Neural crest cell (in vitro differentiated cells): ENCODE measurements at places on chromosomes 11 and 22. TPM values are rescaled to one million over a fixed set of nuclear protein-coding genes. Genes with fewer than 3 reads are reported as not detected.

DNA sequence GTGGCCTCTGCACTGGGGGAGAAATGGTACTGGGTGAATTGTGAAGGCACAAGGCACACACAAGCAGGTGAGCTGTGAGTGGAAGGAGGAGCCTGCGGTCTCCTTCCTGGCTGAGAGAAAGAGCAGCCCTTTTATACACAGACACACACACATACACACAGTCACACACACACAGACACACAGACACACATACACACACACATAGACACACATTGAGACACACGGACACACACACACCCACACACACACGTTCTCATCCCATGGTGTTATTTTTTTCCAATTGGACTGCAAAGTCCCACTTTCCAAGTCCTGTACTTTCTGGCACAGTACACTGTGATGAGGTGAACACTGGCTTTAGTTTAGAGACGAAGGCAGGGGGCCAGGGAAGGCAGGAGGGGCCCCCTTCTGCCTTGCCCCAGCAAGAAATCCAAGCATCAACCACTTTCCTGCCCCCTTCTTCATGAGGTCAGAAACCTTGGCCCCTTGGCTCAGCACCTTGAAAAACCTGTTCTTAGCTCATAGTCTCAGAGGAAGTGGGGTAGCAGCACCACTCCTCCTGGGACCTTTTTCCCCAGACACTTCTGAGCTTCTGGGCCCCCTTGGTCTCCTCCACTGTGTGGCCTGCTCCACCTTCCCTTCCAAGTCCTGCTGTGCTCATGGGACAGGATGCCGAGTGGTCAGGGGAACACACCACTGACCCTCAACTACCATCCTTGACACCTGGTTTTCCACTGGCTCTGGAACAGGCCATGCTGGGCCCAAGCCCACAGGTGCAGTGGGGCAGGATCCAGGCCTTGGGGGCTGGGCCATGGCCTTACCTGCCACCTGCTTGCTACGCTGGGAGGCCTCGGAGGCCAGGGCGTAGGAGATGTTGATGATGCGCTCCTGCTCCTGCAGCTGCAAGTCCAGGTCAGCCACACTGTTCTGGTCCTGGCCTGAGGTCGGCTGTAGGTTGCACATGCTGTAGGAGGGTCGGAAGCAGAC lies 43.8 kb downstream of the C11orf58 start:
- DNase-seq = no peak

GRCh38 chr11:45347348-45348082 lies 61.4 kb upstream of the SYT13 start:
- no peak for DNase-seq

CRY2 gene
- total RNA-seq = 19.0 and 23.8 TPM in 2 replicates

- DNase-seq = no peak
These were observed 66.3 kb downstream of the PRMT3 start for GRCh38 chr11:20453657-20454316.

OR4A16 gene
- total RNA-seq = not detected in 2 replicates

- DNase-seq = no peak
These were observed 49.0 kb upstream of the PPP6R3 start for GRCh38 chr11:68411501-68411991.

DNA sequence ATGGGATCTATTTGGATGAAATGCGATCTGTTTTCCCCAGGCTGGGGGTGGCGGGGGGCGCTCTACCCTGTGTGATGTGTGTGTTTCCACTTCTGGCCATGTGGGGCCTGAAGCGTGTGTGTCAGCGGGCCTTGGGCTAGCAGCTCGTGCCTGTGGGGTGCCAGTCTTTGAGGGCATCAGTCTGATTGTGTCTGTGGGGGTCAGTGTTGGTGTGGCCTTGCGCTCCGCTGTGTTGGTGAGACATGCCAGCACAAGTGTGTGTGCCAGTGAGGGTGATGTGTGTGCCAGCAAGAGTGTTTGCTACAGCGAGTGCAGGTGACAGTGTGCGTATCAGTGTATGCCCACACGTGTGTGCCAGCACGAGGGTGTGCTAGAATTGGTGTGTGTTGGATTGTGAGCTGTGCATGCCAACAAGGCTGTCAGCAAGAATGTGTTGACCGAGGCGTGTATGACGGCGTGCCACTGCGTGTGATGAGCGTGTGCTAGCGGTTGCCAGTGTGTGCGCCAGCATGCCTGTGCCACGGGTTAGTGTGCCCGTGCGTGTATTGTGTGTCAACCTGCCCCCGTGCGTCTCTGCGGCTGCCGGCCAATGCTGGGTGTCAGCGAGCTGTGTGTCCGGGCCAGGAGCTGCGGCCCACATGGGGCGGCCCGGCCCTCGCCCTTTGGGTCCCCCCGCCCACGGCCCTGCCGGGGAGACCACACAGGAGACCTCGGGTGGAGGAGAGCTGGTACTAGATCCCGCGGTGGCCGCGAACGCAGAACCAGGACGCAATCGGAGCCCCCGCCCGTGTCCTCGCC lies 519 bp downstream of the ARRB1 start:
- DNase-seq = no peak

DNA sequence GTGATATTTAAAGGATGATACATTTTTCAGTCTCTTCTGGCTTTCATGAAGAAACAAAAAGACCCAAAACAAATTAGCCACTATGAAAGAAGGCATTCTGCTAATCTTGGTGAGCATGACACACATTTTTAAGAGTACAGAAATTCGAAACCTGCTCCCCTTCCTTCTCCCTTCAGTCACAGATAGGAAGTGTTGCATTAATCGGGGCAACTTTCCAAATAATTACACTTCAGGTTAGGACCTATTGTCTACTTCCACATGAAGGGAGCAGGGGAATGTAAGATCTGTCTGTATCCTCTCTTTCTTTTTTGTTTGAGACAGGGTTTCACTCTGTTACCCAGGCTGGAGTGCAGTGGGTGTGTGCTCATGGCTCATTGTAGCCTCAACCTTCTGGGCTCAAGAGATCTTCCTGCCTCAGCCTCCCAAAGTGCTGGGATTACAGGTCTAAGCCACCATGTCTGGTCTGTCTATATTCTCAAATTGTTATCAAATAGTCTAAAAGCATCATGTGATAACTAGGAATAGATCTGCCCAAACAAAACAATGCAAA lies 45.8 kb downstream of the NCAM1 start:
- no peak for DNase-seq
